CD8-positive, alpha-beta T cell (primary cell): ENCODE measurements at places on chromosomes 4 and X. TPM values are rescaled to one million over a fixed set of nuclear protein-coding genes. Genes with fewer than 3 reads are reported as not detected.

The GPRASP1 gene
- total RNA-seq = 67.3 TPM

The HTRA3 gene
- total RNA-seq = not detected

The RHOH gene
- 539 TPM for total RNA-seq

The INTU gene
- total RNA-seq = 0.22 TPM

The HTR2C gene
- not detected for total RNA-seq

The IBSP gene
- total RNA-seq = not detected

The COX7B2 gene
- not detected for total RNA-seq

The TMEM255A gene
- not detected for total RNA-seq

The UGT2B10 gene
- not detected for total RNA-seq

The TBC1D1 gene
- 42.4 TPM for total RNA-seq

The TAF9B gene
- total RNA-seq = 7.1 TPM

The GRIA3 gene
- not detected for total RNA-seq

The PTCHD1 gene
- total RNA-seq = not detected

The RHOXF1 gene
- not detected for total RNA-seq

The RPS6KA6 gene
- total RNA-seq = not detected
